Activated T-cell treated with anti-CD3 and anti-CD28 coated beads, Interleukin-2, amount 50 U/mL, for 1 hour (primary cell): ENCODE measurements at places on chromosomes 6 and 20.

DNA sequence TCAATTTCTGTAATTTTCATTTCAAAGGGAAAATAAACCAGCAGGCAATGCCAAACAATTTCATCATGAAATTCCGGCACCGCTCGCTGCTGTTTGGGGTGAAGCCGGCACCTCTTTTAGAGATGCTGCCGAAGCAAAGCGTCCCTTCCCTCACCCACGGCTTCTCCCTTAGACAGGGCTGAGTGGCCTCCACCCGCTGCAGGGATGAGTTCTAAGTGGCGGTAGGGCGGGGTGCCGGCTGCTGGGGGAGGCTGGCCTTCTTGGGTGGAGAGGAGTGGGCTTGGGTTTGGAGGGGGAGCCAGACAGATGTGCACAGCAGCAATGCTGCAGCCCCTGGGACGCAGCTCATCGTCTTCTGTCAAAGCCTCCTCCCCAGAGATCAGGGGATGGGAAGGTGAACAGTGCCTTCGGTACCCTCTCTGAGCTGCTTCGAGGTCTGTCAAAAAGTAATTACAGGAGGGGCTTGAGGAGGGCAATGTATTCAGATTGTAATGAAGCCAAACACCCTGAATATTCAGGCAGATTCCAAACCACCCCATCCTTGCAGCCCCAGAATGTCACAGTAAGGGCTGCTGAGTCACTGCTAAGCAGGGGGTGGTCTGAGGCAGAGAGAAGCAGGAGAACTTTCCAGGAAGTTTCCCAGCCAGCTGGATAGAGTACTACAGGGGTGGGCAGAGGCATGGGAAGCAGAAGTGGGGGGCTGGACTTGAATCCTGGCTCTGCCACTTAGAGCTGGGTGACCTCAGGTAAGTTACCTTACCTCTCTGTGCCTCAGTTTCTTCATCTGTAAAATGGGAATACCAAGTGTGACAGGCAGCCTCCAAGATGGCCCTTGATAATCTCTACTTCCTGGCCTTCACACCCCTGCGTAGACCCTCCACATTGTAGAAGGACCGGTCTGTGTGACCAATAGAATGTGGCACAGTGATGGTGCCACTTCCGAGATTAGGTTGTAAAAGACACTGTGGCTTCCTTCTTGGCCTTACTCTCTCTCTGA is 96.6 kb downstream of the SULF2 start:
- no peak for DNase-seq

DNA sequence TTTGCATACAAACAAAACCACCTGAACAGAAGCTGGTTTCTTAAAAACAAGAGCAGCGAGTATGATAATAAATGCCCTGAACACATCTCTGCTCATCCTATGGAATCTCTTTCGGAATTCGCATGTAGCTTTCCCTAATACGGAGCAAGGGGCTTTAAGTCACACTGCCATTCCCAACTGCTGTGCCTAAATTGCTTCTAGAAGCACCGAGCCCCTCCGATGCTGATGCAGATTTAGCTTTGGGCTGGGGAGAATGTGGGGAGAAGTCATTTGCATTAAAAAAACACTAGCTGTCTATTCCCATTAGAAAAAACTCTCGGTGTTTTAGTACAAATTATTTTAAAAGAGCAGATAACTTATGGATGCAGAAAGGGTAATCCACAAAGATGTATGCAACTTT is 76.9 kb downstream of the CD83 start:
- no peak for DNase-seq

DNA sequence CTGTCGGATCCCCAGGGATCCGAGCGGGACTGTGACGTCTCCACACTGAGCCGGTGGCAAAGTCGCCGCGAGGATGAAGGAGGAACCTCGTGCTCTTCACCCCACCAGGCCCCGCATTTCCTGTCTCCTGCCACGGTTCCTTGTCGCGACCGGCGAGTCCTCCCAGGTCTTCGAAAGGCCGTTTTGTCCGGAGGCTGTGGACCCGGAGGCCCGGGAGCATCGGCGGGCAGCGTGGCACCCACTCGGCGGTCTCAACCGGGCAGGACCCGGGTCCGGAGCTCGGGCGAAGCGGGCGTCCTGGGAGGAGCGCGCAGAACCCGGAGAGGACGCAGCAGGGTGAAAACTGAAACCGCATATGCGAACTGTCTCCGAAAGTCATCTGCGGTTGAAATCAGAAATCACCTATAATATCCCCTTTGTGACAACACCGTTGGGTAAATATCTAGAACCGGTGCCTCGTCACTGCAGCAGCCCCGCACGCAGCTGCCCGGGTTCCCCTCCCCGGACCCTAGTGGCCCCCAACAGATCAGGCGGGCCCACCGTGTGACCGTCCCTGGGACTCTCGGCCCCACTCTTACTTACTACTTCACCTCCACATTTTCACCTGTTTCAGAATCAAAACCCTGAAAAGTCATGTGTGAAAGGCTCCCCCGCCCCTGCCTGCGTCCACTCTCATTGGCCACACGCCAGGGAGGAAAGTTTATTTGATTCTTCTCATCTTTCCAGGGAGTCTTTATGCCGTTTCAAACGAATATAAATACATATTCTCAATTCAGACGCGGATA is 3.1 kb upstream of the ULBP2 start:
- DNase-seq = peak; percentile 62

DNA sequence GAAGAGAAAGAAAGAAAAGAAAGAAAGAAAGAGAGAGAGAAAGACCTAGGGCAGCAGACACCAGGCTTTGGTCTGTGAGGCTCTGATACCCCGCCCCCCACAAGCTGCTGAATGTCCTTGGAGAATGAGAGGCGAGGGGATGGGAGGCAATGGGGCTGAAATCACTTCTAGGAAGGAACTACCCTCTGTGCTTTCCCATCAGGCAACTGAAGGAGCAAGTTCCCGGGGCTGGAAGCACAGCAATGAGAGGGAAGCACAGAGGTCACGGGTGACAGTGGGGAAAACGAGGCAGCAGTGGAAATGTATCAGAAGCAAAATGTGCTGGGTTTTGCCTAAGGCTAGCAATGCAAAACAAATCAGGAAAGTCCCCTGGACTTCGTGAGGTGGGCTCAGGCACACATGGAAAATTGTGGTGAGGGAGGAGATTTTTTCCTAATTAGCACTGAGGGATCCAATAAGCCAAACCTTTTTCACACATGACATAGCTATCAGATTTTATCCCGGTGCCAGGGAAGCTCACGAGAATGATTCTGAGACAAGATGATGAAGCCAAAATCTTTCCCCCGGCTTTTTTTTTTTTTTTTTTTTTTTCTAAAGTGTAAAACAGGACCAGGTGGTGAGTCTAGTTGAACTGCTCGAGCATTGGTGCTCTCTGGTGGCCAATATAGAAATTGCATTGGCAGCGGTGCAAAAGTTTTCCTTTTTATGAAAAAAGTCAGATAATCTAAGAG is 16.8 kb upstream of the ARFGEF2 start:
- DNase-seq = peak; percentile 68

GRCh38 chr6:97215157-97215769 is 67.8 kb downstream of the MMS22L start:
- DNase-seq = no peak

- DNase-seq = no peak
Observed at GRCh38 chr6:159193923-159194322, 24.7 kb downstream of the FNDC1 start.

DNA sequence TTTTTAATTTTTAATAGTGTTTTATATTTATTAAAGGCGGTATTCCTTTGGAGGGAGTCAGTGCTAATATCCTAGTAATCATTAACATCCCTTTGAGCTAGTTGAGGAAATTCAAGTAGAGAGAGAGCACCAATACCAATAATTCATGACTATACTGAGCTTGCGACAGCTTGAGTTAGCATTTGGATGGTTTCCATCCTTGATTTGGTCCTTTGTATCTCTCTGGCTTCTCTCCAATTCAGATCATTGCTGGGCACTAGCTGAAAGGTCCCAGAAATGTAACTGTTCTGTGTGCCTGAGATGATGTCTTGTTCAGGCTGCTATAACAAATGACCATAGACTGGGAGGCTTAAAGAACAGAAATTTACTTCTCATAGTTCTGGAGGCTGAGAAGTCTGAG is 77.0 kb downstream of the RNF144B start:
- no peak for DNase-seq

- DNase-seq = peak; percentile 68
Observed at GRCh38 chr6:26156850-26157250, 69.6 kb downstream of the HFE start.

DNA sequence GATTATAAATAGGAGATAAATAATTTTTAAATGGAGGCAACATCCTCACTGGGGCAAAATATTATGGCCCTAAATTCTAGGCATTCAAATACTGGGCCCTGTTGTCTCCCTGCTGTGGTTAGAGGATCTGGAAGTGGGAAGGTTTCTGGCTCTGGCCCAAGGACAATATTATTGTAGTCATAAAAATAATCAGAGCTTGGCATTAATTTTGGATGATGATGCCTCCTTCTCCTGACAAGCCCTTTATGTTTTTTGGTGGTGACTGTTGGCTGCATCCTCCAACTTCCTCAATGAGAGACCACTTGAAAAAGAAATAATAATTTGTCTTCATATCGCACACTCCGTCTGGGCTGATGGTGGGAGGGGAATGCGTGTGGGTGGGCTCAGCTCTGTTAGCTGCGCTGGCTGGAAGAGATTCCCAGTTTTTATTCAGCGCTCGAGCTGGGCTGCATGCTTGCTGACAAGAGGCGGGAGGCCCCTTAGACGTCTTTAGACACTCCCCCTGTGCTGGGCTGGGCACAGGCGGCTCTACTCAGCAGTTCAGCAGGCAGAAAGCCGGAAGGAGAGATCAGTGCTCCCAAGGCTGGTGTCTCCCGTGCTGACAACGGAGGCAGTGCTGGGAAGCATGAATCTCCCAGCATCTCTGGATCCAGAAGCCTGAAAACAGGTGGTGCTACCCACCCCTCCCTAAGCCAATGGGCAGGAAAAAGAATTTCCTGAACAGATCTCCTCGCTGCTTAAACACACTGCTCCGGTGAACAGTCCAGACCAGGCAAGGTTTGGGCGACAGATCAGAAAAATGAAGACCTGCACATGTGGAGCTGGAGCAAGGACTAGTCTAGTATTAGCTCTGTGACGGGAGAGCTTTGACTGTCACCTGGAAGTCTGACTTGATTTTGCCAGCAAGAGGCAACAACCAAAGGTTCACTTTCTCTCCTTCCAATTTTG is 97.7 kb downstream of the SYCP2 start:
- DNase-seq = no peak

- DNase-seq = no peak
Observed at GRCh38 chr20:41655962-41656618, 37.9 kb upstream of the CHD6 start.

GRCh38 chr6:16267428-16268263 is 29.3 kb downstream of the GMPR start:
- no peak for DNase-seq
